Fibroblast of skin of left biceps (primary cell): ENCODE measurements at places on chromosomes 7 and 10.

- no peak for DNase-seq
Measured at GRCh38 chr7:1872191-1873069, 202.4 kb downstream of the ELFN1 start.

DNA sequence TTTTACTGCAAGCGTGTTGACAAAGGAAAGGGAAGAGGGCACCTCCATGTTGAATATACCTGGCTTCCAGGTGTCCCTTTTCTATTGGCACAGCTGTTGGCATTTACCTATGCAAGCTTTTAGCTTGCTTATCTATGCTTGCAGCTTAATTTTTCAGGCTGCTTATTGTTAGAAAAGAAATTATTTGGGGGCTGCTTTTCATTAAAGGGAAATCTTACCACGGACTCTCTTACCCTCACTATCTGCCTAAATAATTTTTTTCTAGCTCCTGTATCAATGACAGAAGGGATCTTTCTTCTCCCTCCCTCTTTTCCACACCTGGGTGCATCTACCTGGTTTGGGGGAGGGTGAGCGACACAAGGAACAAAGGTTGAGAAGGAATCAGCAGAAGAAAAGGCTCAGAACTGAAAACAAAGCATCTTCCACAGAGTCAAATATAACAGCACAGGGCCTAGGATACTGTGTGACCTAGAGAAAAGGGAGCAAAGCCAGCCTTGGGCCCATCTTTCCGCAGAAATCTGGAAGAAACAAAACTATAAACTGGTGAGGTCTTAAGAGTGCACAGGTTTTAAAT lies 15.2 kb upstream of the GJC3 start:
- no peak for DNase-seq

DNA sequence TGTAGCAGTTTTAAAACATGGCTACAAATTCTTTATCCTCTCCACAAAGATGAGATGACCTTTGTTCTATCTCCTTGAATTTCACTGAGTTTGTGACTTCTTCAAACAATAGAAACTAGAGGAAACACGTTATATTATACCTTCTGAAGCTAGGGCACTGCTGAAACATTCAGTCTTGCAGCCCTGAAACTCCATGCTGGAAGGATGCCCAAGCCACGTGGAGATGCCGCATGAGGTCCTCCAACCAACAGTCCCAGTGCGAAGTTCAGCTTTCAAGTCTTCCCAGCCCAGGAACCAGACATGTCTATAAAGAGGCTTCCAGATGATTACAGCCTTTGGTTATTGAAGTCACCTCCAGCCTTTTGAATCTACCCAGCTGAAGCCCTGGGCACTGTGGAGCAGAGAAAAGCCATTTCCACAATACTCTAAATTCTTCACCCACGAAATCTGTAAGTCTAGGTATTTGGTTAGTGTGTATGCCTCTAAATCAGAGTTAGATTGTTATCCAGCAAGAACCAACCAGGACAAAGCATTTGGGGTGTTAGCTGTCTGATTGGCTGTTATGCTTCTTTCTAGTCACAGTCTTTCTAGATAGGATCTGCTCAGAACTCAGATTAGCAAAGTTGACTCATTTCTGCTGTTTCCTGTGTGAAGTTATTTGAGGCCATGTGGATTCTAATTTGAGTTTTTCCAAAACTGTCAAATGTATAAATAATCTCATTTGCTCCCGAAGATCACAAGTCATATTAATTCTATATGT lies 186.5 kb upstream of the TMEM72 start:
- peak; percentile 57 for DNase-seq

GRCh38 chr10:82390866-82391658 lies 516.1 kb downstream of the NRG3 start:
- no peak for DNase-seq

GRCh38 chr7:140609646-140610045 lies 31.0 kb downstream of the DENND2A start:
- no peak for DNase-seq

- DNase-seq: no peak
Measured at GRCh38 chr7:140238778-140239652, 62.2 kb upstream of the KDM7A start.
